ENCODE measurements at places on chromosomes 5 and 9.

- DNase-seq = no peak
Observed at GRCh38 chr9:74973714-74974113, 21.0 kb upstream of the C9orf40 start.

- no peak for DNase-seq
Observed at GRCh38 chr5:73856997-73857396, 231.0 kb downstream of the ARHGEF28 start.

- DNase-seq = no peak
Observed at GRCh38 chr5:158812408-158812807, 287.3 kb downstream of the EBF1 start.

DNA sequence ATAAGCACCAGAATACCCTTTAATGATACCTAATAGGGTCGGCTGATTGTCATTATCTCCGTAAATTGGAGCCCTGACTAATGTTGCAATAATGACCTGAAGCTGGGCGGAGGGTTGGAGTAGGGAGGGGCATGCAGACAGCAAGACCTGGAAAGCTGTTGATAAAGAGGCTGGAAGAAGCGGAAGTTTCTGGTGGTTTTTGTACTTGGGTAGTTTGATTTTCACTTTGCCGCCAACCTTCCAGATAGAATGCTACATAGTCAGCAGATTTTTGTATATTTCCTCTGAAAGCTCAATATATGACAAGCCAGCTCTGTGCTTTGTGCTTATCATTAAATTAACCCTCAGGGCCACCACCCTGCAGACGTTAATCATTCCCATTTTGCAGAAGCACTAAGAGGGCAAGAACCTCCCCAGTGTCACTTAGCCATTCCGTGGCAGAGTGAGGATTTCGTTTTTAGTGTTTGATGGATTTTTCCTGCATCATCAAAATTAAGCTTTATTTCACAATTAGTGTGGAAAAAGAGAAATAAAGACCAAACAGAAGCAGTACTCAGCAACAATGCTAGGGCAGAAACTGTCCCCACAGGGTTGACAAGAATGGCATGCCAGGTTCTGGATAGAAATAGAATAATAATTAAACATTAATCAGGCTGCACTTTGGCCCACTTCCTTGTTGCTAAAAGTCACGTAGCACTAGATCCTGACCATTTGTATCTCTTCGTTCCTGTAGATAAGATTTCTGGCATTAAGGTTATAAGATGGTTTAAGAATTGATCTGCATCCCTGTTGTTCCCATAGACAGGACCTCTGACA lies 34.7 kb downstream of the DIRAS2 start:
- DNase-seq = no peak

DNA sequence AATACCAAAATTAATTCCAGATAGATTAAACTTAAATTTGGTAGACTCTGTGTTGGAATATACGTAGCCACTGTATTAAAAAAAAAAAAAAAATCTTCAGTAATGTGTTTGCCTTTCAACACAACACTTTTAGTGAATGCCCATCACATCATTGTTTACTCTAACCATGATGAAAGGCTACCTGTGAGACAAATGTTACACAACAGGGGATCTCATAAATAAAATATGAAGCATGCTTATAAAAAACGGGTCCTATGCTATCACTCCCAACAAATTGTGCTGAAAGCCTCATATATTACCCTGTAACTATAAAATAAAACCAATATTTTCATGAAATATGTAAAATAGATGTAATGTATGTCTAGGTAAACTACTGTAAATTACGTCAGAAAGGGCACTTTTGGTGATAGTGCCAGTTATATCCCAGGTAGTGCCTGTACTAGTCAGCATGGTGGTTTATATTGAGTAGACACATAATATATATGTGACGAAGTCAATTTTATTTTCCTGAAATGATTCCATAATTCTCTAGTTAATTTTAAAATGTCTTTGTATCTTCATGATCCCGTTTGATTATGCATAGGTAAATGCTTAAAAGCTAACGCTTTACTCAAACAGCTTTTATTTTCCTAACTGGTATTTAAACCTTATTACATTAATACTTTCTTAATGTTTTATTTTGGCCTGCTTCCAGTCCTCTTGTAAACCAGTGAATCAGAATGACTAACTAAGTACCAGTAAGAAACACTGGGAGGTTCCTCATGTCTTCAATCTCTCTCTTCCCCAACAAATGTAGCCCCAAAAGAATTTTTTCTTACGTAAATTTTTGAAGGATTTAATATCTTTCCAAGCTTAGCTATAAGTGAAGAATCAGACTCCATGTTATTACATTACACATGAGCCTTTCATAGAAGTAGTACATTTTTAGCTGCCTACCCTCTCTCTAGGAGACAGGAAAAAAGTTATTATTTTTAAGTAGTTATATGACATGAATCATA lies 420.3 kb downstream of the GABRG2 start:
- DNase-seq = no peak

GRCh38 chr5:116531117-116531516 lies 43.5 kb downstream of the SEMA6A start:
- DNase-seq = no peak

DNA sequence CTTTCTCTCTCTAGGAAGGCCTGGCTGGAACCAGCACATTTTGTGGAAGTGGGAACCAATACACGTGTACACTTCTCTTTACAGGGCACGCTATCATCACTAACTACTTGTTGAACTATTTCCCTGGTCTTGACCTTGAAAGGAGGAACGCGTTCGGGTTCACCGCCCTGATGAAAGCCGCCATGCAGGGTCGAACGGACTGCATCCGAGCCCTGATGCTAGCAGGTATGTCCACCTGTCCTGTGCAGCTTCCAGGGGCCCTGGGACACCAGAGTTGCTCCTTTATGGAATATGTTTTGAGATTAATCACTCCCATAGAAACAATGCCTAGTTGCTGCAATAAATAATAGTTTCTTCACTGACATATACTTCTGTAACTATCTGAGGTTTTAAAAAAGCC lies 74.1 kb downstream of the ANKRD33B start:
- no peak for DNase-seq

DNA sequence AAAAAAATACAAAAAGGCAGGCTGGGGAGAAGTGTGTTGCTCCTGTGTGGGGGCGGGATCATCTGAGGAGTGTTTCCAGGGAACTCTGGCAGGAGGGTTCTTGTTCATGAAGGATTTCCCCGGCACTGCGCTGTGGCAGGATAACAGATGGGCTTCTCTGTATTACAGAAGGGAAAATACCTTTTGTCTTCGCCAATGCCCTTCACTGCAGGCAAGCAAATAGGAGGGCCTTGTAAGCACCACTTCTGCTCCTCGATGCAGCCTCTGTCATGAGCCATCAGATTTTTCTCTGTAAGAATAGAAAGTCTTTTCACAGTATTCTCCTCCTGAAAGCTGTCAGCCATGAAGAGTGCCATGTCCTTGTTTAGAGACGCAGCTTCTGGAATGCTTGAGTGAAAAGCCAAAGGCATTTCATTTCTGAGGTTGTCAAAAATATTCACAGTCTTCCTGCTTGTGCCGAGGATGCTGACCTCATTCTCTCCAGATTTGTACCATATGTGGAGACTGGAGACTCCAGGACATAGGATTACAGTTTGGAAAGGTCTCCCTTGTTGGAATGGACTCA lies 294.0 kb downstream of the YTHDC2 start:
- DNase-seq = no peak

GRCh38 chr9:89372230-89372816 lies 54.0 kb downstream of the SECISBP2 start:
- no peak for DNase-seq

GRCh38 chr9:129626625-129627284 lies 792 bp downstream of the NTMT1 start:
- DNase-seq = no peak

DNA sequence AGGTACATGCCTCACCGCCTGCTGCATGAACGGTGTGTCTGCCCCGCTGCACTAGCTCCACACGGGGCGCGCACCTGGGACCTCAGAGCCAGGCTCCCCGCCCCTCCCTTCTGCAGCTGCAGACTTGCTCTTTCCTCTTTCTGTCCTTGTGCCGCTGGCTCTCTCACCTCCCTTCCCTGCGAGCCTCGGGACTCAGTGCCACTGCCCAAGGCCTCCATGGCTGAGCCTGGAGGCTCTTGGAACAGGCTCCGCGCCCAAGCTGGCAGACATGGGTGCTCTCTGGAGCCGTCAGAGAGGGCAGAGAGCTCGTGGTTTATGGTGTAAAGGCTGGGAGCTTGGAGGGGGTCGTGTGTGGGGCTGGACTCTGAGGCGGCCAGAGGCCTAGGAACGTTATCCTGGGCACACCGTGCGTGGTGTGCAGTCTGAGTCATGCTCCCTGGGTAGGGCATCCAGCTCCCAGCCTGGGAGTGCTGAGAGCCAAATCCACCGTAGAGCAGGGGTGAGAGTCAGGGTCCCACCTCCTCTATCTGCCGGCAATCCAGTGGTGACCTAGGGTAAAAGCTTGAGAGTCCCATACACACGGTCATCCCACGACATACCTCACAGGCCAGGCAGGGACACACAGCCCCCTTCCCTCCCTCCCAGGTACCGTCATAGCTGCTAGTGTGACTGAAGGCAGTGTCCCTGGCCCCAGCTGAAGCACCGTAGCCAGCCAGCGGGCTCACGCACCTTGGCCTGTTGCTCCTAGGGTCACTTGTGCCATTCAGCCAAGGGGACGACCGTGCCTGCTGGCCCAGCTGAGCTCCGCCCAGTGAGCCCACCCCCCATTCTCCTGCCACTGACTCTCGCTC lies 22.4 kb downstream of the GOLGA2 start:
- DNase-seq = no peak

- DNase-seq = no peak
Observed at GRCh38 chr5:160475864-160476438, 54.3 kb downstream of the PTTG1 start.

GRCh38 chr9:108783731-108784495 lies 71.9 kb downstream of the ACTL7B start:
- no peak for DNase-seq

- no peak for DNase-seq
Observed at GRCh38 chr5:67063791-67064190, 132.8 kb downstream of the CD180 start.

DNA sequence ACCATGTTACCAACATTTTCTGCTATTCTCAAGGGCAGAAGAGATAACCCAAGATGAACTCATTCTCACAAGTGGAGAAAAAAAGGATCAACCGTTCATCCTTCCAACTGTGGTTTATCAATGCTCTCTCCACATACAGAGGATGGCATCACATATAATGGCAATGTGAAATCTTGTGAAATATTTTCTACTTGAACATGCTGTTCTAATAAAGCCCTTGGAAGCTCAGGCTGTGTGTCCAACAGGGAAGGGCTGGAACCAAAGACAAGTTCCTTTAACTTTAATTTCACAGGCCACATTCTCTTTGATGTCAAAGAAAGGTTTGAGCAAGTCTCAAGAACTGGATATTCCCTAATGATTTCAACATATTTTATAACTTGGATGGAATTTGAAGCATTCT lies 230.5 kb downstream of the SPOCK1 start:
- DNase-seq = no peak

GRCh38 chr5:57499262-57500050 lies 16.8 kb upstream of the ACTBL2 start:
- no peak for DNase-seq

DNA sequence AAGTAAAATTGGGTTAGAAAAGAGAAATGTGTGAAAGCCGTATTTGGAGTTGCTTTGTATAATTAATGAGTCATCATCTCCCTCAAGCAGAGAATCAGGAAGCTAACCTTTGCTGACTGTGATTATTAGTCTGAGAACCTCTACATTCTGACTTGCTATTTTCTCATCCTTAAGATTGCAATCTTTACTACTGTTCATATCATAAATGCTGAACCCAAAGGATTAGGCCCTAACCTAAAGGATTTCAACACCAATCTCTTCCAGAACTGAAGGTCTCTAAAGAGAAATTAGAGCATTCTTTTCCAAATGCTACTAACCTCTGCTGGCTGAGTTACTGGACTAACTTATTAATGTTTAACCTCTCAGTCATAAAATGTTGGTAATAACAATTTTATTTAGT lies 538.1 kb upstream of the MEF2C start:
- DNase-seq = no peak

DNA sequence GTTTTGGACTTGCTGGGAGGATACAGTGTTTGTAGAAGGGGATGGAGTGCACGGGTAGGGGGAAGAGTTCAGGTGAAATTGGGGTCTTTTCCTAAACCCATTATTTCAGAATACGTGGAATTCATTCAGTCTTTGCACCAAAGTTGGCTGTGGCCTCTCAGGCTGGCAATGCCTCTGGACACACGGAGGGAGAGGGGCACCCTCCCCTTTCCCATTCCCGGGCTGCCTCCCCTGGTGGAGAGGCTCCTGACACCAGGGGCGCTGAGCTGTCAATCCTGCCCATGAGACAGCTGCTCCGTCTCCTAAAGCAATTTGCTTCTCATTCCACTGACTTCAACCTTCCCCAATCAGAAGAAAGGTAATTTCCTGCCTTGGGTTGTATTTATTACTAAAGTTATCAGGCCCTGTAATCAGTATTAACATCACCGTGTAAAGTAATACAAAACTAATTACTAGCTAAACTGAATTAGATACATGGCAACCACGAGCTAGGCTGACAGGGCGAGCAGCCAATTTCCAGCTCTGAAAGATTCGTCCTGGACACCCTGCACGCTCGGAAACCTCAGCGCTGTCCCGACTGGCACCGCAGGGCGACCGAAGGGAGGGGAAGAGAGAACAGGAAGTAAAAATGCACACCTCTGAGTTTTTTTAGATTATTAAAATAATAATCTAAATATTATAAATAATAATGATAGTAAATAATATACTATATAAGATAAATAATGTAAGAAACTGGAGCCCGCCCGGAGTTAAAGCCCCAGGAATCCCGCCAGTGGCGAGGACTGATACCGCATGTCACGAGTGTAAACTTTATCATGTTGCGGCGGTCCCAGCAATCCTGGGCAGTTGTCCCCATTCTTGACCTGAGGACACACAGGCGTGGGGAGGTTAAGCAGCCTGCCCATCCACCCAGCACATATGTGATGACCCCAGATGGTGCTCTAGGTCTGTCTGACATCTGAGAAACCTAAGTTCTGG lies 6.9 kb upstream of the OLFM1 start:
- no peak for DNase-seq

GRCh38 chr9:35533398-35533797 lies 43.5 kb downstream of the RUSC2 start:
- no peak for DNase-seq

- DNase-seq = no peak
Observed at GRCh38 chr5:106639488-106639887, 1031.2 kb downstream of the EFNA5 start.

DNA sequence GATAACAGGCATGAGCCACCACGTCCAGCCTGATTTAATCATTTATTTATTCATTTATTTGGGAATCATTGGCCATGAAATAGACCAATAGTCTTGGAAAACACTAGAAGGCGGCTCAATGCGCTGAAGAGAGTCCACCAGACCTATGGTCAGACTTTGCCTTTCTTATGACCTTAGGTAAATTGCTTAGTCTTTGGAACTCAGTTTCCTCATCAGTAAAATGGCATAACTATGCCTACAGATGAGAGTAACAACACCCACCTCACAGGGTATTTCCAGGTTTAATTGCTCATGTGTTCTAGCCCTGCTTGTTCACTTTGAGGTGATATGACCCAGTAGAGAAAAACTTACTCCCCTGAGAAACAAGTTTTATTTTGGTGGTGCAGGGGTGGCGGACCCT lies 38.2 kb upstream of the CPEB4 start:
- DNase-seq = no peak

- no peak for DNase-seq
Observed at GRCh38 chr9:12425878-12426864, 267.0 kb upstream of the TYRP1 start.

Measured in mesothelial cell of epicardium (in vitro differentiated cells).